ENCODE measurements at places on chromosomes 2 and 18. TPM values are rescaled to one million over a fixed set of nuclear protein-coding genes. Genes with fewer than 3 reads are reported as not detected.
A peak's percentile ranks its signal among the peaks of the same experiment; 100 is the strongest.

The ICA1L gene
- total RNA-seq = not detected

The CRYGC gene
- not detected for total RNA-seq

DNA sequence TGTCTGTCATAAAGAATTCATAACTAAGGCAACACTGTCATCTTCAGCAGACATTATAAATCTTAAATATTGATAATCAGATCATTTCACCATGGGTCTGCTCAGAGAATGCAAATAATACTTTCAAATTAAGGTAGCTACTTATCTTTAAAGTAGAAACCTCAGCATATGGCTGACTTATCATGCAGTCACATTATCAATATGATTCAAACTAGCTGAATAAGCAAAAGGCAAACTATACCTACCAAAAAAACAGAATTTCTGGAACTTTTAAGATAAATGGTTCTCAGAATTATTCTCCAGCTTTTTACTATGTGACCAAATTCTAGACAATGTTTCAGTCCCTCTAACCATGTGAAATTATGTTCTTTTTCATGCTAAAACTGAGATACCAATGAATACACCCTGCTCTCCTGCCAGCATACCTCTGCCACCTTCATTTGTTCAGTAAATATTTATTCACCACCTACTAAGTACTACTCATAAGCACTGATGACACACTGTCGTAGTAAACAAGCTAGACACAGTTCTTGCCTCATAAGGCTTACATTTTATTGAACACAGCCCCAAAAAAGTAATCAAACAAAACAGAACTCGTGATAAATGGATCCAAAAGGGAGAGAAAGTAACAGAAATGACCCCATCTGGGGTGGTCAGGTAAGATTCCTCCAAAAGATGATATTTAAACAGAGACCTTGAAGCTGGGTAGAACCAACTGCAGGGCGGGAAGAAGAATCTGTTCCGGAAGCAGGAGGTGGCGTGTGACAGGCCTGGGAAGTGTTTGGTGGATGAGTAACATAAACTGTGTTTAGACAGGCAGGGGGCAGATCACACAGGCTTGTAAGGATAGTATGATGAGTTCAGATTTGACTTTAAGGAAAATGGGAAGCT is 17.7 kb downstream of the SPIRE1 start:
- peak; percentile 64 for DNase-seq

- peak; percentile 4 for DNase-seq
Measured at GRCh38 chr18:50610349-50610748, 50.5 kb downstream of the MAPK4 start.

DNA sequence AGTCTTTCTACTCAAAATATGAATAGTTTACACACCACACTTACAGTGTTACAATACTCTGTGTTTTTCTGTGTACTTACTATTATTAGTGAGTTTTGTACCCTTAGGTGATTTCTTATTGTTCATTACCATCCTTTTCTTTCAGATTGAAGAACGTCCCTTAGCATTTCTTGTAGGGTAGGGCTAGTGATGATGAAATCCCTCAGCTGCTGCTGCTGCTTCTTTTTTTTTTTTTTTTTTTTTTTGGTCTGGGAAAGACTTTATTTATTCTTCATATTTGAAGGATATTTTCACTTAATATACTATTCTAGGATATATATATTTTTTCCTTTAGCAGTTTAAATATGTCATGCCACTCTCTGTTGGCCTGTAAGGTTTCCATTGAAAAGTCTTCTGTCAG is 29.0 kb upstream of the SERPINB2 start:
- DNase-seq = no peak

- no peak for DNase-seq
Measured at GRCh38 chr2:16962505-16962904, 296.9 kb upstream of the CYRIA start.

DNA sequence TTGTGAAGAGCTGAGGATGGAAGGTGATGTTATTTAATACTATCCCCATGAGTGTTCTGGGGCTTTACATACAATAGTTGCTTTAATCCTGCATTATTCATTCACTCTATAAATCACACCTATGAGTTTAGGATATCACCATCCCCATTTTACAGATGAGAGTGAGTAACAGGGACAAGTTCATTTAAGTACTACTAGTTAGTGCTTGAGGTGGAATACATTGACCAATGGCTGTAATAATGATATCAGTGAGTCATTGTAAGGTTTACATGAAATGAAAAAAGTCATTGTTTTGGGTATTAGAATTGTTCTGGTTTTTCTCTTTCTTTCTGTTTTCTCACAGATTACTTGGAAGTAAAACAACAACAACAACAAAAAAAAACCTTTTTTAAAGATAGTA is 42.5 kb downstream of the TANC1 start:
- no peak for DNase-seq
